ENCODE measurements at places on chromosomes 3 and 15.

- no peak for DNase-seq
Observed at GRCh38 chr3:157531771-157532170, 28.6 kb upstream of the VEPH1 start.

DNA sequence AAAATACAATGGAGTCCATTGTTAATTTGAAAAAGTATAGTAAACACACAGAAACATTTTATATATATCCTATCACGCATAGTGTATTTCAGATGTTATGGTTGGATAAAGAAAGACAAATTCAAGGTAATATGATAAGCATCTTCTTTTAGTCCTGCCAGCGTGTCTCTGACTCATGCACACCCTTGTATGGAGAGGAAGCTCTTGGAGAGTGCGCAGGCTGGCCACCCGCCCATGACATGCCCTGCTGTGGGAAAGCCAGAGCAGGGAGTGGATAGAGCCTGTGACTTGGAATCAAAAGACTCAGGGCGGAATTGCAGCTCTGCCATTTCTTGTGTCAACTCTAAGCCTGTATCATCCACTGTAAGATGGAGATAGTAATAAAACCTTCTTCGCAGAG, 23.0 kb upstream of the COPG1 start:
- no peak for DNase-seq

DNA sequence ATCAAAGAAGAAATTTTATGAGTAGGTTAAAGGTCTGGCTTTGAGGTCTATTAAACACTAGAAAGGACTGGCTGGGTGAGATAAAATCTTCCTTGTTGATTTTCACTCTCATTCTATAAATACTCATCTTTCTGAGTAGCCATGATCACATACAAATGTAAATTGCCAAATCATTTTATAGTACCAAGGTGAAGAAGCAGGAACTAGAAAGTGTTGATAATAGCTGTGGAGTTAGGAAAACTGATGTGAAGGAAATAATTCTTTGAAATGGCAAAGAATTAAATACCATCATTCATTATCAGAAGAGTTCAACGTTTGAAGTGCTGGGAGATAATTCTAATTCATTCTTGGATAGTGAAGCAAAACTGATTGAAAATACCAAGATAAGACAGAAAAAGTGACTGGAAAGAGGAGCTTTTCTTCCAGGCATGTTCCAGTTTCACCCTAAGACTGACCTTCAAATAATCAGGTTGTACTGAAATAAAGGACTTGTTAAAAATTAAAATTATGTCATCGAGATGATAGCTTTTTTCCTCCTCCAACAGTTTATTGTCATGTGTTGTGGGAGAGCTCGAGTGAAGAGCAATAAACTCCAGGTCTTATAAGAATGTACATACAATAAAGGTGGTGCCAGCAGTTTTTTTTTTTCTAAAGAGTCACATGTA, 17.4 kb downstream of the THBS1 start:
- DNase-seq, result no peak

DNA sequence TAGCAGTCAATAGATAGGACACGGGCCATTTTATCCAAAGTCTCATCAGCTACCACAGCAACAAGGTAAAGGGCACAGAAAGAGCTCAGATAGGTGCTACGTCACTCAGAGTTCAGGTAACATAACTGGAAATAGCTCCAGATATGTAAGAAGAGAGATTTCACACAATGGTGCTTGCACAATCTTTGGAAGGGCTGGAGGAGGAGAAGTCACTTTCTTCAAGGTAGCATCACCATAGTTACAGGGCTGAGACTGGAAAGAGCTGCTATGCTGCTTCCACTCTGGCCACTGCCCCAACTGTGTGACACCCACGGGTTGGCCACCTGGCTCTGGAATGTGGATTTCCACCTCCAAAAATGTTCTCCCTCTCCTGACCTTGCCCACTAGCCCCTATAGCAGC, 448.8 kb upstream of the THBS1 start:
- no peak for DNase-seq

DNA sequence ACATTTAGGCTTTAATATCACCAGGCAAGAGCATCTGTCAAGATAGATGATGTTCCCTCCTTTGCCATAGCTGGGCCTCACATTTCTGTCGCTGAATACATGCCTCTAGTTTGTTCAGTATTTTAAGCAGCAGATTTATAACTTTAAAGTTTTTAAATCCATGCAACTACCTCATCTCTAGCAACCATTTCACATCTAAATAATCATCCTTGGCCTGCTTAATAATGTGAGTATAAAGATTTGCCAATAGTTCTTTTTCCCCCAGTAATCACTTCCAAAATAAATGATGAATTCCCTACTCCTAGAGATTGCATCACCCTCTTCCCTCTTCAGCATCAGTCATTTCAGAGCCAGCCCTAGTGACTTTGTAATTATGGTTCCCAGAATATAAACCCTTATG, 36.2 kb upstream of the FILIP1L start:
- DNase-seq, result no peak

GRCh38 chr3:45904931-45905330, 18.6 kb downstream of the CCR9 start:
- DNase-seq, result no peak

All from T-cell (primary cell).